NCI-H2171 (cell line): ENCODE measurements at places on chromosomes 12 and 14.

DNA sequence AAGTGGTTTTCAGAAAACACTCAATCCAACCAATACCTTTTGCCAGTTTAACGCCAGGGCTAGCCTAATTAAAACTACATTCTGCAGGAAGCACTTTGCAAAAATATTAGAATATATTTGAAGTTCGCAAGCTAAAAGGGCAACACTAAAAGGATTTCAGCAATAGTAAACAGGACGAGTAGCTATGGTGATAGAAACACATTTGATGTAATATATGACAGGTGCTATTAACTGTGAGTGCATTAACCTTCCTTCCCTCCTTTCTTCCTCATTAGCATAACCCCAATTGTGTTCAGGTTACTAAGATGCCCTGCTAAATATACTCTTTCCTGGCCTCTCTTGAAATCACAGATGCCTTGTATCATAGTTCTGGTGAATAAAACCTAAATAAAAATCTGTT, 85.6 kb upstream of the TMCC3 start:
- DNase-seq = no peak

DNA sequence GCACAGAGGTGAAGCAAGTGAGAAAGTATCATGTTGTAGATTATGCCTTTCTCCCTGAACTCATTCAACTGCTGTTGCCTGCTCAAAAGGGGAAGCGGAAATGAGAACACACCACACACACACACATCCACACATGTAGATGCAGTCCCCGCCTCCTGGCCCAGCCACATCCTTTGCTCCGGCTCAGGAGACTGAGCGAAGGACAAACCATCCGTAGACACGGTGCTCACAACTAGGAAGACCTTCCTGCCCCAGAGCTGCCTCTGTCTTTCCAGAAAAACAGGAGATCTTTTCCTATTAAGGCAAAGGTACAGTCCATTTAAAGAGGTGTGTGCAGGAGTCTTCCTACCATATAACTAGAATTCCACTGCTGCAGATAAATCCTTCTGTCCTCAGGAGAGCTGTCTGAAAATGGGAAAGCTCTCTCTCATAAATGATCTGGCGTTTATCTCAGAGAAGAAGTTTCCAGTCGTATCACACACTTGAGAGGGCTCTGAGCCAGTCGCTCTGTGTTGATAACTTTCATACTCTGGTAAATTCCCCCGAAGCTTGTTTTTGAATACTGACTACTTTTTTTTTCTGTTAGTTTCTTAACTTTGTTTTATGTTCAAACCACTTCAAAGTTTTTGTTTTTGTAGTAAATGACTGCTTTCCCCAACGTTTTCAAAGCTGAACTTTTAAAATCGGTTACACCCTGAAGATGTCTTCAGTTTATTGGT, at the start of gene TESPA1:
TSS of gene TESPA1 (minus strand) at position 105 of the 719 bp plus-strand sequence. CDS start 10,200 bp downstream, outside the sequence.
- no peak for DNase-seq

DNA sequence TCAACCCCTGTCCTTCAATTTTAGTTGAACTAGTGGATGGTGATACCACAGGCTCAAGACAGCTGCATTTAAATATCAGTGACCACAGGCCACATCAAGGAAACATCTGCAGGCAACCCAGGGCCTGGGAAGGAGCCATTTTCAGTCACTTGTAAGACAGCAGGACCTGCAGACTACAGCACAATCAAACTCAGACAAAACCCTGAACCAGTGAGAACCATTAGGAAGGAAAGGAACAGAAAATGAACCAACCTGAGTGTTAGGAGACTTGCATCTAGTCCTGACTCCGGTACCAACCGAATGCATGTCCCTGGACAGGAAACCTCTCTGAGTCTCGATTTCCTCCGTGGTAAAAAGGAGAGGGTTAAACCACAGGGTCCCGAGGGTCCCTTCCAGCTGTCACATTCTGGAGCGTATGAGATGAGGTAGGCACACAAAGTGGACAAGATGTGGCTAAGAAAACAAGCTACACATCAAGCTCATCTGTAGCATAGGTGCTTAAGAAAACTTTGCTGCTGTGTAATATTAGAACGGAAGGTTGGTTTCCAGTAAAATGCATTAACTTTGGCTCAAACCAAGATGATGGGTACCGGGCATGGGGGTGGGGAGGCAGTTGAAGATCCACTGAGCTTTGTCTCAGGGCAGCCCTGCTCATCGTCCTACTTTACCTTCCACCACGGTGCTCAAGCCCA, 1.6 kb upstream of the CDKN1B start:
- DNase-seq = no peak

DNA sequence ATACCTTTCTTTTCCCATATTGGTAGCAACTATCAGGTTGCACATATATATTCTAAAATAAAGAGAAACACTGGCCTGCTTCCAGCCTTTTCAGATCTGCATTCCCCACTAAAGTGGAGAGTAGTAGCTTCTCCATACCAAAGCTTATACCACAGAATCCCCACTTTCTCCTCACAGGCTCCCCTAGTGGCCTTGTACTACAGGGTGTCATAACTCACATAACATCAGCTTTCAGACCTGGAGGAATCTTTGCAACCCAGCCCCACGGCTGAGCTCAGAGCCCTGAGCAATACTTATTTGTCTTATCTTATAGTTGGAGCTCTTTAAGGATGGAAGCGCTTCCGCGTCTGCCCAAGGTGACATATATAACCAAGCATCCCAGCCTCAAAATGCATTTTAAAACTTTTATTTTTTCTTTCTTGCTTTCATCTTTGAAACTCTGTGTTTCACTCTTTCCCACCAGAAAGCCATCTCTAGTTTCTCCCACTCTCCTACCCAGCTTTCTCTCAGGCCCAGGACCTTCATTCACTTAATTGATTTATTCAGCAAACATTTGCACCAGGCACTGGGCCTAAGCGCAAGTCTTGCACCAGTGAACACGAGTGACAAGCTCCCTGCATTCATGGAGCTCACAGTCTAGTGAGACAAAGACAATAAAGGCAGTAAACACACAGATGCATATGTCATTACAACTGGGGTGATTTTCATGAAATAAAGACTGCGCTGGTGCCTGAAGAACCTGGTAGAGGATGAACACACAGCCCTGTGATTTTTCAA, 254.7 kb downstream of the IPO8 start:
- DNase-seq = no peak

DNA sequence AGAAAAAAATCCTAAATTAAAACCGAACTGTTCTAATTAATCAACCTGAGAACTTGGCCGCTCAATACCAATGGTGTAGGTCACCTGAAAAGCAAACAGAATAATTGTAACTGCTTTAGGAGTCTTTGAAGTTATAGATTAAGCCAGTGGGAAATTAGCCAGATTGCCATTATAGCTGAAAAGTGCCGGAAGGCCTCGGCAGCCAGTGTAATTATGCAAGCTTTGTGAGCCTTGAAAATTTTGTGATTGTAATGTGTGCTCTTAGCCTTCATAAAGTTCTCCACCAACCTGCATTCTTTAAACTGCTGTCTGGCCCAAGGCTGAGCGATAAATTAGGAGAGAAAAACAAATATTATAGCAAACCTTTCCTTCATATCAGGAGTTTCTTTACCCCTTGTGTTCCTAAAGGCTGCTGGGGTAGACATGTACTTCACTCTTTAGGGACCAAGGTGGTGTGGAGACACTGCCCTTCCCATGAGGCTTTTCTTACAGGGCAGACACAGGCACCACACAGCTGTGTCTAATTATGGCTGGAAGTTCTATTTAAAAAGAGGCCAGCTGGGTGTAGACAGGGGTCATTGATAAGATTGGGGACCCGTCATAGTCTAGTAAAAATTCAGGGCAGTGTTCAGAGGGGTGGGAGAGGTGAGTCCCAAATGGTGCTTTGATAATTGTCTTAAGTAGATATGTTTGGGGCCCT, 991.2 kb downstream of the FLRT2 start:
- no peak for DNase-seq

- DNase-seq = no peak
Measured at GRCh38 chr12:104351057-104351983, 47.8 kb downstream of the EID3 start.

DNA sequence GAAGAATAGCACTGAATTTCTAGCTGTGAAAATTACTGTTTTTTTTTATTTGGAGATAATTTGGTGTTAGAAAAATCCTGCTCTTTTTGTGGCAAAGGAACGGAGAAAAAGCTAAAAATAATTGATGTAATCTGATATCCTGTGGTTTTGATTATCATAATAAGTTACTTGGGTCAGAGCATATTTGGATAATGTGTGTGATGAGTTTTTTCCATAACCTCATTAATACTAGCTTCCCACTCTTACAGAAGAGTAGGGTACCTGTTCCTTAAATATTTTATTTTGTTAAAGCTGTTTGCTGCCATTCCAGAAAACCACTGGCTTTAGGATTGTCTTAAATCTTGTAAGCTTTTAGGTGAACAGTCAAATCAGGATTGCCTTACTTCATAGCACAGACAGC, 4.7 kb downstream of the PSMC6 start:
- no peak for DNase-seq

- DNase-seq = no peak
Measured at GRCh38 chr14:52900731-52901130, 50.1 kb downstream of the FERMT2 start.

- DNase-seq = no peak
Measured at GRCh38 chr14:89364316-89364715, 52.7 kb downstream of the FOXN3 start.

DNA sequence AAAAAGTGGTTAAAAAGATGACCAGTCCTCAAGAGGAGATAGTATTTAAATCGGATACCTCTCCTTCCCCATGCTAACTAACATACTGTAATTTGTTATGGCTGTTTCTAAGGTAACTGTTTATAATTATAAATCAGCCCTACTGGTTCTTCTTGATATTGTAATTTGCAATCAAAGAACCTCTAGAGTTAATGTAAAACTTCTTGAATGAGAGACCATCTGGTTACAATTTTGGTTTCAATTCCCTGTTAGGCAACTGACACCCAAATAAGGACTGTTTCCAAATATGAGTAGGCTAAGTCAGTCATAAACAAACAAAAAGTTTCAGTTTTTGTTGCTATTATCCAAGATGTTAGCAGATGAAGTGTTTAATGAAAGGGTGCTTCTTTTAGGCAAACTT, 120.2 kb upstream of the DNM1L start:
- DNase-seq = no peak

- no peak for DNase-seq
Measured at GRCh38 chr14:90483117-90483516, 86.3 kb downstream of the CALM1 start.

GRCh38 chr12:23888396-23889068, 60.9 kb downstream of the SOX5 start:
- DNase-seq = no peak

GRCh38 chr14:70254476-70254961, 65.8 kb upstream of the SLC8A3 start:
- DNase-seq = no peak

GRCh38 chr12:90653040-90653439, 301.9 kb downstream of the CCER1 start:
- no peak for DNase-seq

DNA sequence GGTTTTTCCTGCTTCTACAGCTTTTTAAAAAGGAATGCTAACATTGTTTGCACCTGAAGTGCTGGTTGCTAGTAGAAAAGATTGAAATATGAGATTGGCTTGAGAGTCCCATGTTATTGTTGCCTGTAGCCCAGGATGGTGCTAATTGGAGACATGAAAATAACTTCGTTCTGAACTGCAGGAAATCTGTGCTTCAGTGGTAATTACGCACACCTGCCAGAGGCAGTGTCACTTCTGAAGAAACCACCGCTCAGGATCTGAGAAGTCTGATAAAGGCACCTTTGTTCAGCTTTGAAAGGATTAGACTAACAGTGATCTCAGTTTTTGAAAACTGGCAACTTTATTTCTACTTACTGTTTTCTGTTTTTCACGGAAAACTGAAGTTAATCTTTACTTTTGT, 15.5 kb upstream of the ATP6V0A2 start:
- no peak for DNase-seq

- no peak for DNase-seq
Measured at GRCh38 chr14:91348845-91349465, 68.7 kb downstream of the CCDC88C start.

DNA sequence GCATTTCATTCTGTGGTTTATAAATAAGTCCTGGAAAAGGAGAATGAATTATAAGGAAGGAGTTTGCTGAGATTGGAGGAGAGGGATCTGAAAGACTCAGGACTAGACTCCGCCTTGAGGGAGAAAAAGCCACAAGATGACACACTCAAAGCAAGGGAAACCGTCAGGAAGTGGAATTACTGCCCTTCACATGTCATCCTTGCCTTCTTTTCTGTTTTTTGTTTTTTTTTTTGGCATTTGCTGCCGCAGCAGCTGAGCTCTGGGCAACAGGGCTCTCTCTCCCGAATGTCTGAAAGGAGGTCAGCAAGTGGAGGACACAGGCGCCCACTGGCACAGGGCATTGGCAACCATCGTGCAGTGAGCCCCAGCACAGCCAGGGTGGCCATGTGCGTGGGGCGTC, 344.9 kb downstream of the DPF3 start:
- no peak for DNase-seq

DNA sequence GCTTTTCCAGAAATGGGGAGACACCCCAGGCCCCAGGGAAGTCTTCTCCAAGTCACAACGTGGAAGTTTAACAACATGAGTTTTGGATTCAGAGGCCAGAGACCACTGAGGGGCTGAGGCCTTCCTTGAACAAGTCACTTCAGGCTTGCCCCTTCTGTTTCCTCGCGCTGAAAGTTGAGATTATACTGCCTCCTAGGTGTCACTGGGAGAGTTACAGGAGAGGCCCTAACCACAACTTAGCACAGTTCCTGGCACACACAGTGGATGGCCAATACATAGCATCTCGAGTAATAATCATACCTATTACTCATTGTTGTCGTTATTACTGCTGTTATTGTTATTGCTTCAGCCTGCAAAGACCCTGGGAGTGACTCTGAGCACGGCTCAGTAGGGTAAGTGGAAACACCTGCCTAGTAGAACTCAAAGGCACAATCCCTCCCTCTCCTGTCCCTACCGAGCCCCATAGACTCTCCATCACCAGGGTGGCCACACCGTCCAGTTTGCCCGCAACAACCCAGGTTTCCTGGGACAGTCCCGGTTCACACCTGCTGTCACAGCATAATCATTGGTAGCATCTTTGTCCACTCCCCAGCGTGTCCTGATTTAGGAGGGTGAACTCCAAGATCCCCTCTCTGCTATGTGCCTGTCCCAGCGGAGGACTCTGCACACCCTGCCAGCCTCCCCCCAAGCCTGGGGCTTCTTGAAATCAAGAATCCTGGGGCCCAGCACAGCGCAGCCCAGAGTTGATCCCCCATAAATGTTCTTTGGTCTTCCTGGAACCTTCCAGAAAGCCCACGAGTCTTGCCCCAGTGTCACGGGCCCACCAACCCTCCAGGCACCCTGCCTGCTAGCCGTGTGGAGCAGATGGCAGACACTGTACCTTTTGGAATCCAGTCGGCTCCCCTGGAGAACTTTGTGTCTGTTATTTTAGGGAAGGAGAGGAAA, 85.0 kb downstream of the SYNE3 start:
- DNase-seq = no peak

- no peak for DNase-seq
Measured at GRCh38 chr14:38505973-38506249, 250.0 kb upstream of the CLEC14A start.

DNA sequence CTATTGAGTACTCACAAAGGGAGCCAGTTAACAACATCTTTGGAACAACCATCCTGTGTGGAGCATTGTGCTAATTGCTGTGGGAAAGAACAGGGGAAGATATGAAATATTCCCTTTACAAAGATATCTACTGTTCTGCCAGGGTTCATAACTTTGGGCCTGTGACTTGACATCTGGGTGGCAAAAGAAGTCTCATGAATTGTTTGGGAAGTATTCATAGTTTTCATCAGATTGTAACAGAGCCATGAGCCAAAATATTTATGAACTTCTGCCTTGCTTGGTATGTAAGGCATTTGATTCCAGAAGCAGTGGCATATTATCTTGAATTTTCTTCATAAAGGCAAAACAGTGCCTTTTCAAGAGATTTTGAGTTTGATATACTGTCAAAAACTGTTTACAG, 816.2 kb downstream of the DIO2 start:
- DNase-seq = no peak

GRCh38 chr14:85752175-85752574, 222.2 kb downstream of the FLRT2 start:
- DNase-seq = no peak
